Germinal center (tissue), 1 donor: ENCODE measurements at places on chromosomes 12 and 14.

GRCh38 chr14:23306412-23307145 lies at the start of gene BCL2L2:
Gene BCL2L2 (plus strand): TSS chr14:23306833. CDS start chr14:23307768, 935 bp downstream.
- peak; percentile 44 for DNase-seq

- no peak for DNase-seq
Measured at GRCh38 chr12:105706973-105707334, 376.5 kb downstream of the C12orf75 start.

DNA sequence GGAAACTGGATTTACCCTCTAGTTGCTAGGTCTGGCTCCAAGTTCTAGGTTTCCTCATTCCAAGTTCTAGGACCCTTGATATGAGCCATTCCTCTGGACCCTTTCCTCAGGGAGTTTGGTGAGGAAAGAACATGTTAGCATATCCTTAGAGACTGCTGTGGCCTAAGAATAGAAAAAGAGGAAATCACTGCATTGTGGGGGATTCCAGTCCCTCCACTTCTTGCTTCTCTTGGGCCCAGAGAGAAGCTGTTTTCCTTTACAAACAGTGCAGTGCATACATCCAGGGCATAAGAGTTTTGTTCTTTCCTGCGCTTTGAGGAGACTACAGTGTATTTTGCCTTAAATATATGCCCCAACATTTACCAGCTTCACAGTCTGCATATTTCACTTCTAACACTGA lies 59.0 kb downstream of the LLPH start:
- DNase-seq, result no peak

GRCh38 chr14:41449066-41449465 lies 157.6 kb upstream of the LRFN5 start:
- DNase-seq, result no peak

DNA sequence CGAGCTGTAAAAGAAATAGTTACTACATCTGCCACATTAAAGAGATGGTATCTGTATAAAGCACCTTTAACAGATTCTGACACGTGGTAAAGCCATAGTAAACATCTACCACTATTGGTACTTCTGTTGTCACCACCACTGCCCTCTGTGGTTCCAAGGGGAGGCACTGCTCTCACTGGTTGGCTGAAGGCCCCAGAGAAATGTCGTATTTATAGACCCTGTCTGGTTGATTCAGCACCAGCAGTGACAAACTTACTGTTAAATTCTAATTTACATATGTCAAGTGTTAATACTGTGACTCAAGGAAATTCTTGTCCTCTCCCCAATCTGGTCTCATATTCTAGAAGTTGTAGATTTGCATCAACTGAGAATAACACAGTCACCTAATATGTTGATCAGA lies 281.1 kb downstream of the ERC1 start:
- DNase-seq, result no peak

DNA sequence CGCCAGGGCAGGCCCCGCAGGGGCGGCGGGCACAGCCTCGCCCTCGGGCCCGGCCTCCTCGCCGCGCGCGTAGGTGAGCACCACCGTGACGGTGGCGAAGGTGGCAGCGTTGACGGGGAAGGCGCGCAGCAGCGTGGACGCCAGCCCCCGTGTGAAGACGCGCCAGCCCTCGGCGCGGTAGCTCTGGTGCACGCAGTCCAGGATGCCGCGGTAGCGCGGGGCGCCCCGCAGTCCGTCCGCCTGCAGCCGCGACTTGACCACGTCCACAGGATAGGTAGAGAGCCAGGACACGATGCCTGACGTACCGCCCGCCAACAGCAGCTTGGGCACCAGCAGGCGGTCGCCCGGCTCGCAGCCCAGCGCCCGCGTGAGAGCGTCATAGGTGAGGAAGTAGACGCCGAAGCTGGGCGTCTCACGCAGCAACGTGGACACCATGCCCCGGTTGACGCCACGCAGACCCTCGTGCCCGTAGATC lies 13.9 kb downstream of the SLC25A29 start:
- DNase-seq, result no peak

GRCh38 chr12:9810671-9811070 lies 16.6 kb upstream of the KLRF1 start:
- no peak for DNase-seq

DNA sequence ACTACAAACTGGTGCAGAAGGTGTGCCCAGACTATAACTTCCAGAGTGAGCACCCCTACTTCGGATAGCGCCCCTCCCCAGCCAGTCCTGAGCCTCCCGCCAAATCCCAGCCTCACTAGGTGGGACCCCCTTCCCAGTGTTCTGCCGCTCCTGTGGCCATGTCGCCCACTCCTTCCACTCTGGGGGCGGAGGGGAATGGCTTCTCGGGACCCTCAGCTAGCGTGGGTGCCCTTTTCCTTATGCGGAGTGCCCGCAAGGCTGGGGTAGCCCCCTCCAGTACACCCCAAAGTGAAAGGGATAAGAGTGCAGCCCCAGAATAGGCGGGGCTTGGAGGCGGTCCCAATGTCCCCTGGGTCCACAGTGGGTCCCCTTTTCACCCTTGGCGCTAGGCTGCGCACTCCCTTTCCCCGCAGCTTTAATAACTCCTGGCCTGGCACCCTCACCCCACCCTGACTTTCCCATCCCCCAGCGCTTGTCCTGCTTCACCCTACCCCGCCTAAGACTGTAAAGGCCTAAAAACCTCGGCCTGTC lies 3.8 kb upstream of the SHMT2 start:
- DNase-seq, result no peak

DNA sequence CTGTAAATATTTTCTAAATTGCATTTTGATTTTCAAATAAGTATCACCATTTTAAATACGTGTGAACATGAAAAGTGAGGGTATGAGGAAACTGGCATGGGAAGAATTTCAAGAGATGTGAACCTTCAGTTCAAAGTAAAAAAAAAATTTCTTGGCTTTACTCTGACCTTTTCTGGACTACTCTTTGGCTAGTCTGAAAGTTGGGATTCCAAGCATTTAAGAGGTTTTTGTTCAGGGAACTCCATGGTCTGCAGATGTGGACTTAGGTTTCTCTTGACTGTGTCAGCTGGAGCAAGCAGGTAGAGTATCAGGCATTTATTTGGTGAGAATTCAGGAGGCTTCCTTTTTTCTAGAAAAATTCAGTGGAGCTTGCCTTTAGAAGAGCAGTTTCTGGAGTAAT lies 311.6 kb downstream of the LRIG3 start:
- DNase-seq, result no peak

GRCh38 chr12:47419497-47419896 lies 286.3 kb downstream of the RPAP3 start:
- DNase-seq, result no peak

- no peak for DNase-seq
Measured at GRCh38 chr12:105681341-105681740, 350.9 kb downstream of the C12orf75 start.

- no peak for DNase-seq
Measured at GRCh38 chr12:123741937-123742572, 20.0 kb upstream of the DNAH10 start.

- no peak for DNase-seq
Measured at GRCh38 chr12:89392391-89392790, 40.1 kb upstream of the DUSP6 start.

GRCh38 chr14:105851716-105852377 lies 325.5 kb downstream of the TMEM121 start:
- no peak for DNase-seq

DNA sequence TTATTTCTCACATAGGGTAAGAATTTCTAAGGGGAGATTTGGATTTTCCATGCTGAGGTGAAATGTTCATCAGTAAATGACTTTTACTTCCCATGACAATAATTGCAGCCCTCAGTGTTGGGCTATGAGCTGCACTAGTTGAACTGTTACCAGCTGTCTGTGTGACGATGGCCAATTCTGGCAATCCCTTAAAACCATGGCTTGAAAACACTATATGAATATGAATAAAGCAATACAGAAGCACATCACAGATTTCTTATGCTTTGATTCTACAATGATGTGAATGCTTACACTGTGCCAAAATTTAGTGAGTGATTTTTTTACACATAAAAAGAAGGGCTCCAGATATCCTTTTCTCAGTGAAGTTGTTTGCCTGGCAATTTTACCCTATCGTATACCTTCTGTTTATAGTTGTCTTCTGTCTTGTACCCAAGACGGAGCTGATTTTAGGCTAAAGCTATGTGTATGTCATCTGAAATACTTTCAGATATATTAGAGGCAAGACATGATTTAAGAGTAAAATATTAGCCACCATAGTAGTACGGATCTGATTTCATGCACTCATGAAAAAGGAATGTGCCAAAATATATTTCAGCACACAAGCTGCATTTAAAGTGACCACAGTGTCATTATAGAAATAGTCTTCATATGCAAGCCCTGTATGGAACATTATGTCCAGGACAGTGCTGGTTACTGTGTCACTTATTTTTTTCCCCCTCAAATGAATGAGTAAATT lies 52.0 kb downstream of the SLC38A4 start:
- no peak for DNase-seq

GRCh38 chr14:77037215-77037937 lies 8.9 kb upstream of the IRF2BPL start:
- DNase-seq, result no peak

GRCh38 chr14:68359837-68360552 lies 432.9 kb downstream of the ZFP36L1 start:
- DNase-seq, result no peak

- peak; percentile 85 for DNase-seq
Measured at GRCh38 chr14:106417224-106418049, 891.1 kb downstream of the TMEM121 start.

DNA sequence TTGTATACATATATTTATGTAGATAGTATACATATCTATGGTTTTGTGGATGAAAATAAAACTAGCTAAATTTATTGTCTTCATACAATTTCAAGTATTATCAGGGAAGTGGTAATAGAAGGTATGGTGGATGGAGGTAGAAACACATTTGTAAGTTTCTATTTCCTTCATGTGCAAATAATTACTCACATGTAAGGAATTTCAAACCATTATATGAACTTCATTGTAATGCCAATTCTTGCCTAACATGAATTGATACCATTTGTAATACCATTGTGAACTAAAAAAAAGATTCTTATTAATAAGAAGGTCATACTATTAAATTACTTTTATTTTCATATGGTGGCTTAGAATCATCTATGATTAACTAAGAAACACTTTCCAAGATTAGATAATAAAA lies 20.1 kb upstream of the PPFIA2 start:
- no peak for DNase-seq

DNA sequence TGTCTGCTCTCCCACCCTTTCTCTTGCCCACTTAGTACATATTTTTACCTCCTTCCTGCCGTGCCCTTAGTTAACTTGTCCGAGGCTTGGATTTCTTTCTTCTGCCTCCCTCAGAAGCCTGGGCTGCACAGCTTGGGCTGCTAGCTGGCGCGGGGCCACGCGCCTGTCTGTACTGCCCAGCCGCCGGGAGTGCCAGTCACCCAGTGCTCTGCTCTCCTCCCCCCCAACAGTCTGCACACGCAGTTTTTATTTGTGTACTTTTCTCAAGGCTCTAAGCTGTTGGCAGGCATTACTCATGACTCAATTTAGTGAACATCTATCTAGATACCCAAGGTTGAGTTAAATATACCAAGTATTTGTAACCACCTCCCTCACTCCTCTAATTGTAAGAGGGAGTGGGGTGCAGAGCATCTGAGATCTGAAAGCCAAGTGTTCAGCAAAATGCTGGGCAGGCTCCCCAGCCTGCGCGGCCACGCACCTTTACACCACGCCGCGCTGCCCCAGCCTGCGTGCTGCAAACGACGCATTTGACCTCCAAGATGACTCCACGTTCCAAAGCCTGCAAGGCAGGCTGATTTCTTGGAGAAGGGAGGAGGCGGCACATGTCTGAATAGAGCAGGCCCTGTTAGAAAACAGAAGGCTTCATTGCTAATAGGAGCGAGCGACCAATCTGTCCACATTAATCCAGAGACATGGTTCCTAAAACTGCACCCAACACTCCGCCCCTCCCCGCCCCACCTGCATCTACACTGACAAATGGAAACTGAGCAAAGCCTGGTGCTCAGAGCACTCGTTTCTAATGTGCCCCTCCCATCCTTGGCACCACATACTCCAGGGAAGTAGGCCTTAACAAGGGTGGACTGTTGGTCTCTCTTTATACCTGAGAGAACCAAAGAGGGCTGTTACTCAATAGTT lies 18.2 kb upstream of the CACNA2D4 start:
- DNase-seq, result no peak

DNA sequence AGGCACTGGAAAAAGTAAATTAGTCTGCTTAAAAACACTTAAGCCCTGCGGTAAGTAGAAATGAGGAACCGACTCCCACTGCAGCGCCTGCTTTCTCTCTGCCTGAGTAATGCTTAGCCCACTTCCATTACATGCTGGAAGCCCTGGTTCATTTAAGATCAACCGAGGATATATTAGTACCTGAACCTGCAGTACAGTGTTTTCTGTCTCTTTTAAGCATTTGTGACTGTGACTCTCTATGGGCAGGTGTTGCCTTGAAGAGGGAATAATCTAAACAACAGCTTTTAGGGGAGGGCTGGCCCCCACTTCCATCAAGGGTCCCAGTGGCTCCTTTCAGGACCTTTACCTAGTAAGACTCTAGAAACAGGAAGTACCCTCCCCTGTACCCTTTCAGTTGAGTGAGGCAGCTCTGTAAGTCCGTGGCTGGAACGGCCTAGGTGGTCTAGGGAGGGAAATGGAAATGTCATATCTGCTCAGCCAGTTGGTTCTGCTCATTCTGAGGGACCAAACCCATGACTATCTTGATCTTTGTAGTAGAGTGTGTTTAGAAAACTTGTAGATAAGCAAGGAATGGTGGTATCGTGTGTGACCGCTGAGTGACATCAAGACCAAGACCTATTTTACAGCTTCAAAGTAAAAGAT lies 56.2 kb downstream of the FNTB start:
- peak; percentile 52 for DNase-seq

DNA sequence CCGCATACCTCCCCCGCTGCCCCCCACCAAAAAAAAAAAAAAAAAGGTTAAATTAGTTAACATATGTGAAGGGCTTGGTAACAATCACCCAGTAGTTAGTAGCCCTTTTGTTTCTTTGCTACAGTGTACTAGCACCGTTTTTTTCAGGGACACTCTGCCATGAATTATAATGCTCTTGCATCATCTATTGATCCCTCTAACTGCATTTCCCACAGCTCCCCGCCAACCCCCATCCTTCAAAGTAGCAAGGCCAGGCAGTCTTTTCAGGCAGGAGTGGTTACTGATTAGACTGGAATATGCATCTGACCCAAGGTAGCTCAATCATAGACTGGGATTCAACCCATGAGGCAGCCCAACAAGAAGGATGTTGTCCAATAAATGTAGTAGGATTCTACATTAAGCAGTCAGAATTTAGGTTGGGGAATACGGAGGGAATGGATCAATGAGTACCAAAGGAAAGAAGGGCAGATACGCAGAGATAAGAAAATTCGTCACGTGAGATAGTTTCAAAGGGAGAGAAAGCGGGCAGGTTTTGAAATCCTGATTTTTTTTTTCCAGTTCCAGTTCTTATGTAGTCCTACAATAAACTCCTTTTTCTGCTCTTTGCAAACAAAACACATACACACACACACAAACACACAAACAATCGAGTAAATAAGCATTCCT lies 39.8 kb upstream of the CRACR2A start:
- no peak for DNase-seq

- DNase-seq, result no peak
Measured at GRCh38 chr12:50242751-50243191, 40.5 kb downstream of the LIMA1 start.
